Bronchial epithelial cell (primary cell): ENCODE measurements at places on chromosomes 7 and 10. TPM values are rescaled to one million over a fixed set of nuclear protein-coding genes. Genes with fewer than 3 reads are reported as not detected.

GRCh38 chr10:65142641-65143435 is 1621.6 kb downstream of the REEP3 start:
- peak; percentile 7 for DNase-seq

- DNase-seq = peak; percentile 97
These were observed 12.4 kb downstream of the GNAT3 start for GRCh38 chr7:80499350-80499953.

- no peak for DNase-seq
These were observed 38.6 kb downstream of the ZCCHC24 start for GRCh38 chr10:79406683-79407422.

DNA sequence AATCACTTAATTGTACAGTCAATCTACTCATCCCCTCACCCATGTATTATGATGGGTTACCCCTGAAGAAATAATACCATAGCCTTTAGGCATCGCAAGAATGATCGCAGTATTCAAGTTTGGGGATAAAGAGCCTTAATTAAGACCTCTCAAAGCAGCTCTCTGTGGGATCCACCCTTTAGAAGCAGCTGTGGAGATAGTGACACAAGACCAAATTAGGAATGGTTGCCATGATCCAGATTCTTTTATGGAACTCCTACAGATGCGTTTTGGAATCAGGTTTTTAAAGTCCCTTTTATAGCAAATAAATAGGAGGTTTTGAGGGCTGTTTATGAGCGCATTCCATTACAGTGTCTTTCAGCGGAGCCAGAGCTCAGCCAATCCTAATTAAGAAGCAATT is 12.2 kb downstream of the TES start:
- no peak for DNase-seq

- peak; percentile 87 for DNase-seq
These were observed 52.4 kb upstream of the ITGB1 start for GRCh38 chr10:33010132-33011037.

DNA sequence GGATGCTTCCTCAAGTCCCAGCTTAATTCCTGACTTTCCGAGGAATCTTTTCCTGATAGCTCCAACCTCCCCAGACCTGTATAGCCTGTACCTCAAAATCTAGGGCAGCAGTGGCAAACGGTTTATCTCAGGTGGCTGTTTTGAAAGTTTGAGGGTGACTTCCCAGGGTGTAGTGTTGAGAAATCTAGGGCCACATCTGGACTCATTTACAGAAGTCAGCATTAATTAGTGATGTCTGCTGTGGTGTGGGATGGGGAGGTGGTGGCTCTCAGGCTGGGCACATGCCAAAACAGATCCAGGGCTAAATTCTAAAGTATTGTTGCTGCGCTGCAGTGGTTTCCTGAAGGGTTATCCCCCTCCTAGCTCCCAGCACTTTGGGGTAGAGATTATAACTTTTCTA is 38.0 kb downstream of the UNC5B start:
- DNase-seq = no peak

GRCh38 chr7:40749877-40750276 is 615.1 kb downstream of the SUGCT start:
- DNase-seq = no peak

GRCh38 chr7:157306846-157307838 is 29.7 kb upstream of the DNAJB6 start:
- DNase-seq = no peak

DNA sequence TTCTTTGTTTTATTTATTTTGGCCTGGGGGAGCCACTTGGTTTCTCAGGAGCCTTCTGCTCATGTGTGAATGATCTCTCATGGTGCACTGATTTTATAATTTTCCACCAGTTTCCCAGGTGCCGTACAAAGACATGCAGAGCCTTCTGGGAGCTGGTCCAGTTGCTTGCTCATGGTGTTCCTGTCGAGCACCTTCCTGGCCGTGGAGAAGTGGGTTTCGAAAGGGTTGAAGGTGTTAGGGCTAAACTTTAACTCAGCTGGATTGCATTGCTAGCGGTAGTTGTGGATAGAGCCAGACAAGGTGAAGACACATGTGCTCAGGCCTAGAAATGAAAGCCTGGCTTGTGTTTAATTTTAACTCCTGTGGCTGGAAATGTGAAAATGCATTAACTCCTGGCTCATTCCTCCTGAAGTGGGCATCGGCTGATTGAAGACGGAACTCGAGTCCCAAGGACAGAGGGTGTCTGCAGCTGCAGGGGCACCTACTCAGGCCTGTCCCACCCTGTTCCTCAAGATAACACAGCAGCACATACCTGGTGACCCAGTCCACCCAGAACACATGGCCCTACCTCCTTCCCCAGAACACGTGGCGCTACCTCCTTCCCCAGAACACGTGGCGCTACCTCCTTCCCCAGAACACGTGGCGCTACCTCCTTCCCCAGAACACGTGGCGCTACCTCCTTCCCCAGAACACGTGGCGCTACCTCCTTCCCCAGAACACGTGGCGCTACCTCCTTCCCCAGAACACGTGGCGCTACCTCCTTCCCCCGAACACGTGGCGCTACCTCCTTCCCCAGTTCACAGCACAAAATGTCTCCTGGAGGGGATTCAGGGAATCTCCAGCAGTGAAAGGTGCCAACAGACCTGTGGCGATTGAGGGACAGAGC is 133.2 kb downstream of the WDR37 start:
- no peak for DNase-seq

DNA sequence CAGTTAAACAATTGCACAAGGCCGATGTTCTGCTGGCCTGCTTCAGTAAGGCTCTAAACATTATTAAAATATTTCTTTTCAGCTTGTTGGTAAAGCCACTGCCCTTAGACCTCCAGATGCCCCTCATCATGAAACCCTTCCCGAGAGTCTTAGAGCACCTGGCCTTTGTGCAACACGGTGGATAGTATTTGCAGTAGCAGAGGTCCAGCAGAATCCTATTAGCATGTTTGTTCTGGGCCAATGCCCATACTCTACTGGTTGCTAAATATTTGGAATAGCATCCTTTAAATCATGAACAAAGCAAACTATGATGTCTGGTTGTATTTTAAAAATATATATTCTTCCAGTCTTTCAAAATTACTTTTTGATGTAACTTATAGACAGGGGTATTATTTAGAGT is 584.6 kb downstream of the CNTNAP2 start:
- DNase-seq = no peak

GRCh38 chr10:67808704-67809103 is 29.3 kb downstream of the DNAJC12 start:
- DNase-seq = no peak

DNA sequence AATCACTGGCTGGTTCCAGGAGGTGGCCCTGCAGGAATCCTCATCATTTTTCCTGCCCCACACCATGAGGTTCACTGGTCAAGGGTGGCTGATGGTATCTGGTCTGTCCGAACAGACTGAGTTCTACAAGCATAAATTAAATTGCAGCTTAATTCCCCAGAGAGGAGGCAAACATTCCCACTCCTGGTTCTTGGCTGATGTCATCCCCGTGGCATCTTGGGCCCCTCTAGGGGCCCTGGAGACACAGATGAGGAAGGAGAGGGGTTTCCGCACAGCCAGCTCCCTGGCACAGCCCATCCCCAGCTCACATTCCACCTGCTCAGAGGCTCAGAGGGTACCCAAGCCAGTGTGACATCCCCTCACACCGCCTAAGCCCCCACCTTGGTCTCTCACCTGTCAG is 5.3 kb upstream of the KLRG2 start:
- no peak for DNase-seq

DNA sequence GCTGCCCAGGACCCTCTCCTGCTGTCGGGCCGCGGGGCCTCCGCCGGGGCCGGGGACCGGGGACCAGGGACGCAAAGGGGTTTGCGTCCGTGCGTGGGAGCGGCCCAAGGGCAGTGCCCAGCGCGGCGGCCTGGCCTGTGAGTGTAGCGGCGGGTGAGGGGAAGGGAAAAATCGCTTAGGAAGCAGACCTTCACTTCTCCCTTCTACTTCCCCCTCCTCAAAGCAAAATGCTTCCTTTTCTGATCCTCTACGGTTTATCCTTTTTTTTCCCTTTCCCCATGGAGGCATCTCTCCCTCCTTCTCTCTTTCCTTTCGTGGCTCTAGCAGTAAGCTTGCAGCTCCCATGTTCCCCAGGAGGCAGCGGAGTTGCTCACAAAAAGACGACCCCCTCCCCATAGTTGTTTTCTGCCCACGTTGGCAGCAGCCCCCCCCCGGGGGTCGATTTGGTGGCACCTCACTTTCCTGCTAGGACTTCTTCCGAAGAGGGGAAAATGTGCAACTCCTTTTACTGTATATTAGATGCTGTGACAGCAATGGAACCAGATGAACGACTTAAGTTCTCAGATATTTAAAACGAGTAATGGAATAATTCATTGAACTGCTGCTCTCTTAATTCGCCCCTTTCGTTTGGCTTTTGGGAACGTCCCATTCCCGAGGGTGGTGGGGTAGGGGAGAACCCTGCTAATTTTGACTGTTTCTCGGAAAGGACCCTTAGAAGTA is 724 bp downstream of the CAPZA2 start:
- no peak for DNase-seq

DNA sequence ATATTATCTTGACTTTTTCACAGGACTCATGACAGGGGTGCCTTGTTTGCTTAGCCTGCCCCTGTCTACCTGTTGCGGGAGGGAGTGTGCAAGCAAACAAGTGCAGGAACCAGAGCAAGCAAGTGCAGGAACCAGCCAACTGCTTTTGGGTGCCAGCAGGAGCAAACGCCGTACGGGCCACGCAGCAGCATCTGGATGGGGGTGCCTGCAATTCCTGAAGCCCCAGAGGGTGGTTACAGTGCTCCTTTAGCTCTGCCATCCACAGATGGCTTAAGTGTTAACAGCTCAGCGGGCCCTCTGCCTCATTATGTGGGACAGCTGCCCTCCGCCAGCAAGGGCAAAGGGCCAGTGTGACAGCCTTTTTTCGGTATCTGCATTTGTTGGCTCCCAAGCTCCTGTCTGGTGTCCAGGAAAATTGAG is 83.5 kb downstream of the MICU1 start:
- DNase-seq = no peak

DNA sequence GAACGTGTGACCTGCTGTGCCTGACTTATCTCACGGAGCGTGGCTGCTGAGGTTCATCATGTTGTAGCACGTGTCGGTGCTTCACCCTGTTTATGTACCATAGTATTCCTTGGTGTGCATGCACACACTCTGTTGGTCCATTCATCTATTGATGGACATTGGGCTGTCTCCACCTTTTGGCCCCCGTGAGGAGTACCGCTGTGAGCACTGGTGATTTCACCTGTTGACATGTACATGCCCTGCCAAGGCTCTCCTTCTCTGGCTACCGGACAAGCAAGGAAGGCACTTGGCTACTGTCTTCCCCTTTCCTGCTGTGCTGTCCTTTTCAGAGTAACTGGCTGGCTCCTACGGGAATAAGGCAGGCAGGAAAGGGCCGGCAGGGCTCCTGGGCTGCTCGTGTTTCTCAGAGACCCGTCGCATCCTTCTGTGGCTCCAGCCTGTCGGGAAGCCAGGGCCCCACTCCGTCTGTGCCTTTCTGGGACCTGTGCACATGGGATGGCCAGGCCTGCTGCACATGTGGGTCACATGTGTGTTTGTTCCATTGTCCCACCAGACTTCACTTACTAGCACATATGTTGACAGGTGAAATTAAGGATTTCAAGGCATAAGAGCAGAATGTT is 17.8 kb upstream of the TBRG4 start:
- DNase-seq = peak; percentile 8

- no peak for DNase-seq
These were observed 1.9 kb upstream of the ACBD5 start for GRCh38 chr10:27242473-27242950.

- DNase-seq = no peak
These were observed 5.2 kb upstream of the IGF2BP3 start for GRCh38 chr7:23475576-23475839.

DNA sequence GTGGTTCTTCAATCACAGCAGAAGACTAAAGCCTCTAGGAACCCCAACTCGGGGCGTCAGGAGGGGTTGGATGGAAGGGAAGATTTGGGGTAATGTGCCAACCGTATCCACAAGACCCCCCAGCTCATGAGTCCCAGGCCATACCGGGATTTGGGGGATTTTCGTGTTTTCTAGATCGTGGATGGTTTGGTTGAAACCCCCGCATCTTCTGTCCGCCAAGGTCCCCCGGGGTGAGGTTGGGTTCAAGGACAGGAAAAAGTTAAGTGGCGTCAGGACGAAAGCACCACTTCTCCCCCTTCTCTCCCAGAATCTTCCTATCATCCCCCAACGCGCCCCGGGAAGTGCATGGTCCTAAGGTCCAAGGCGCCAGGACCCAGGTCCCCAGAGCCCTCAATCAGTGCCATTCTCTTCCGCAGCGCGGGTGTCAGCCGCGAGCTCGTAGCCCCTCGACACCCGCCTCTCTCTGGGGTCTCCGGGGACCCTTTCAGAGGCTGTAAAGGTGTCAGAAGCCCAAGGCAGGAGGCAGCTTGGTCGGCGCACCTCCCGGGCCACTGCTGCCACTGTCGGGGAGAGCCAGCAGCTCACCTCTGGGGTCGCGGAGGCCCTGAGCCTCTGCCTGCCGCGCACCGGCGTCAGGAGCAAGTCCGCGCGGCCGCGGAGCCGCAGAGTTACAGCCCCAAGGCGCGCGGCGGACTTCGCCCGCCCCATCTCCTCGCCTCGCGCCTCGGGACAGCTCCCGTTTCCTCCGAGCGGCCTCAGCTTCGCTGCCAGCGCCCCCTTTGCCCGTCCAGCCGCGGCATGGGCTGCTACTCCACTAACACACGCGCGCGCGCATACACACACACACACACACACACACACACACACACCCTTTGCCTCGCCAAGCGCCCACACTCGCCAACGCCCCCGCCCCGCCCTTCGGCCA is 1.5 kb downstream of the MKX start:
- no peak for DNase-seq

- DNase-seq = no peak
These were observed 29.8 kb upstream of the CHST15 start for GRCh38 chr10:124123156-124123555.

DNA sequence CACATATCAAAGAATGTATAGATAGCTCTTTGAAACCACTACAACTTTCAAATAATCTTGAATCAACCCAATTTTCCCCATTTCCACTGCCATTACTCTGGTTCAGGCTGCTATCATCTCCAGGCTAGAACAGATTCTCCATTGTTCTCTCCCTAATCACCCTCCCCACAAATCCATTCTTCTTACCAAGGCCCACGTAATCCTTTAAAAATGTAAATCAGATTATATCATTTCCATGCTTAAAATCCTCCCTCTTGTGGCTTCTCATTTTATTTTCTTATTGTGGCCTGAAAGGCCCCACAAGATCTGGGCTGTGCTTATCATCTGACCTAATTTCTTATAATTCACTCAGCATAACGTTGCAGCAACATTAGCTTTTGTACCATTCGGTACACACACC is 3.0 kb upstream of the PON1 start:
- DNase-seq = no peak

Gene COBL
- 1.1 and 4.1 TPM in 2 replicates for total RNA-seq

Gene IL15RA
- 0.51 and 0.79 TPM in 2 replicates for total RNA-seq

Gene CCDC172
- not detected in 2 replicates for total RNA-seq

Gene CC2D2B
- not detected in 2 replicates for total RNA-seq

Gene MUC12
- under 0.01 TPM in 2 replicates for total RNA-seq

Gene EMX2
- total RNA-seq = not detected in 2 replicates

Gene ADO
- total RNA-seq = 12.2 and 16.3 TPM in 2 replicates

Gene PLPP4
- total RNA-seq = 0.13 and 0.26 TPM in 2 replicates

Gene SPDYE6
- under 0.01 TPM in 1 of 2 replicates, not detected in the other for total RNA-seq

Gene PKD2L1
- total RNA-seq = under 0.01 TPM in 1 of 2 replicates, not detected in the other

Gene CD36
- total RNA-seq = 1.3 and 11.9 TPM in 2 replicates

Gene DCLRE1A
- total RNA-seq = 6.8 and 9.2 TPM in 2 replicates

Gene FXYD4
- total RNA-seq = not detected in 2 replicates

Gene PFKP
- total RNA-seq = 188 and 196 TPM in 2 replicates

Gene GPR22
- total RNA-seq = under 0.01 TPM in 1 of 2 replicates, not detected in the other
